ENCODE measurements at places on chromosomes 16 and 17.
A peak's percentile ranks its signal among the peaks of the same experiment; 100 is the strongest.

- DNase-seq = no peak
Observed at GRCh38 chr16:66751053-66751302, 431 bp downstream of the DYNC1LI2 start.

- DNase-seq = no peak
Observed at GRCh38 chr17:69086641-69087040, 25.9 kb upstream of the ABCA9 start.

- DNase-seq = no peak
Observed at GRCh38 chr16:89575247-89576152, at the start of gene CPNE7. TSS of gene CPNE7 (plus strand) at chr16:89575758. CDS start at chr16:89575898, 140 bp downstream.

- peak; percentile 35 for DNase-seq
Observed at GRCh38 chr17:32936894-32937500, 9.0 kb downstream of the TMEM98 start.

DNA sequence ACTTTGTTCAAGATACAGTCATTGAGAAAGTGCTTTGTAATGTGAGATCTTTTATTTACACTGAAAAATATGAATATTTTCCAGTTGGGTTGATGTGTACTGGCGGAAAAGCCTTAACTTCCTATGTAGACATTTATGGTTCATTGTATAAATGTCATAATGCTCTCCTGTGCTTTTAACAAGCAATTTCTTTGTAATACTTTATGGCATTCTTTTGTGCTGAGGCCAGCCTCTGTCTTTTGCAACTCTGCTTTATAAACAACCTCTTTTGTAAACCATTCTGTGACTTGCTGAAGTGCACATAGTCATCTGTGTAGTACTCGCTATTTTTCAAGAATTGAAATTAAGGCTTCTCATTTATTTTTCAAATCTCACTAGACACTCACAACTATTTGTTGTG is 291.2 kb downstream of the CDH11 start:
- DNase-seq = no peak

GRCh38 chr17:15917438-15918027 is 27.4 kb upstream of the ADORA2B start:
- no peak for DNase-seq

DNA sequence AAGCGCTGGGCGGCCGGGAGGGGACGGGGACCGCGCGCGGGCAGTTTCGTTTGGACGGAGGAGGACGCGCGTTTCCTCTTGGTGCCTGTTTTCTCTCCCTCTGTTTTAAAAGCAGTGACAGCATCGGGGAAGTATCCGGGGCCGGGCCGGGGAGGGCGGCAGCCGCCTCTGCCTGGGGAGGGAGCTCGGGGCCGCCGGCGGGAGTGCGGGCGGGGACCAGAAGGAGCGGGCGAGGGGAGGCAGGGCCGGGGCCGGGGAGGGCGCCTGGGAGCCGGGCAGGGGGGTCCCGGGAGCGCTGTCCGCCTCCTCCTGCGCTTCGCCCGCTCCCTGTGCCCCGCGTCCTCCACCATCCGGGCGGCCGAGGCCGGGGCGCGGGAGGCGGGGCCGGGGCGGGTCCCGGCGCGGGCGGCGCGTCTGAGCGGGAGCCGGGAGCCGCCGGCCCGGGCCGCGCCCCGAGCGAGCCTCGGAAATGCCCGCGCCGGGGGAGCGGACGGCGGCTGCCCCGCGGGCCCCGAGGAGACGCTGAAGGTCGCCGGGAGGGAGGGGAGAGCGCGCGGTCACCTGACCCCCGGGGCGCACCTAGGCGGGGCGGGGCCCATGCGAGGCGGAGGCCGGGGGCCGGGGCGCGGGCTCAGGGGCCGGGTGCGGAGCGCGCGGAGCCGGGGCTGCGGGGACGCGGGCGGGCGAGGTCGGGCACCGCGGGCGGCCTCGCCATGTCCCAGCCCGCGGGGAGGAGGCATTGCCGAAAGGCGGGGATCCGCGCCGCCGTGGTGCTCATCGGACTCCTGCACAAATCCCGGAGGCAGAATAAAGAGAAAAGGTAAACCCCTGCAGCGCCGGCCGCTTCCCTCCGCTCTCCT is 57.3 kb downstream of the RAP1GAP2 start:
- DNase-seq = no peak

DNA sequence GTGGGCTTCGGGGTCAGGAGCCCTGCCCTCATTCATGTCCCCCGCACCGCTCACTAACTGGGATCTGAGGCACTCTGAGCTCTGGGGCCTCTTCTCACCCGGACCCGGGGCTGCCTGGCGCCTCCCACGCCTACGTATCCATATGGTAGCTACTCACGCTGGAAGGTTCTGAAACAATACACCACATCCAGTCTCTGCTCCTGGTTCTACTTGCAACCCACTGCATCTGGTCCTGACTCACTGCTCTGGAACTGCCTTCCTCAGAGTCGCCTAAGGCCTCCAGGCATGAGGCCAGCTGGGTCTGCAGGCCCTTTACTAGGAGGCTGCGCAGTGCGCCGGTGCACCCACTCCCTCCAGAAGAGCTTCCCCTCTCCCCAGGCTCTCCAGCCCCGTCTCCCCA is 18.1 kb downstream of the USP36 start:
- DNase-seq = no peak

DNA sequence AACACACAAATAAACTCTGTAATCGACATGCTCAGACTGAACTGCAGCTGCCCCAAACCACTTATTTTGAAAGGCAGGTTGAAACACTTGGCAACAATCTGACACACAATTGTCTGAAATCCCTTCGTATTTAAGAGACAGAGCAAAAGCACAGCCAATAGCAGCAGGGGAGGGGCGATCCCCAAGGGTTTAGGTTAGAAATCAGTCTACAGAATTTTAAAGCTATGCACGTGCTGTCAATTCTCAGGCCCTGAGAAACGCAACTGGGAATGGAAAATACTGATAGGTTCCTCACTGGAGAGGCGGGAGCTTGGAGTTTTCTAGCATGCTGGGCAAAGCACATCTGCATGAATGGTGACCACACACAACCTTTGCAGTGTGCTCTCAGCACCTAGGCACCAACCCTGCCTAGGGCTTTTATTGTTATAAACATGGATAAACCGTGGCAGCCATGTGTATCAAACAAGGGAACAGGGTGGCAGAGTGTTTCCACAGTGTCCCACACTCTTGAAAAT is 168.0 kb downstream of the AATF start:
- DNase-seq = no peak

DNA sequence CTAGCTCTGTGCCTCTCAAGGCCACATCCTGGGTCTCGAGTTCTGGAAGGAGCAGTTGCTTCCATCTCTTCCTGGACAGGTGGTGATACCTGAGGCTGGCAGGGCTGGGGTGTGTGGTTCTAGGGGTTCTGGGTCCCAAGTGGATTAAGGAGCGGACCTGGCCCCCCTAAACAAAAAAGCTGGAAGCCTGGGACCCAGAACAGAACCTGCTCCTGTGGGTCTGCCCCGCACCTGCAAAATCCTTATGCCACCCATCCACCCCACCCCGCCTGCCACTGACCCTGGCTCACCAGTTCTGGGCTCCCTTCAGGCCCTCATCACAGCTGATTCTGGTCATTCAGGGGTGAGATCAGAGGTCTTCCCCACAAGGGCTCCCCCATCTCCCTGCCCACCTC is 44.8 kb downstream of the ADCY7 start:
- no peak for DNase-seq

- DNase-seq = no peak
Observed at GRCh38 chr17:81189670-81190530, 23.9 kb upstream of the AATK start.

- no peak for DNase-seq
Observed at GRCh38 chr17:37158290-37158689, 209.5 kb downstream of the AATF start.

DNA sequence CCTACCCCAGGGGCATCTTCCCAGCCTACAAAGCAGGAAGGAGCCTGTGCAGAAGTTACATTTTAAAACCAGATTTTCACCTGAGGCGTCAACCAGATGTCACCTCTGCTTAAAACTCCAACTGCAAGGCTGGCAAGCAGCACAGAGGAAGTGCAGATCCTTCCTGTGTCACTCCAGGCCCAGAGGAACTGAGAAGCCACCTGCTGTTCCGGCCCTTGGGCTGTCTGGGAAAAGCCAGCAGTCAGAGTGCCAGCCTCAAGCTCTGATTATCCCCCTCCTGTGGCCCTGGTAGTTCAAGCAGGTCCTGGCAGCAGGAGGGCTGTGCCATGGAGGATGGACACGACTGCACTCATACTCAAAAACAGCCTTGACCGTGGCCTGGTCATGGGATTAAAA is 10.2 kb downstream of the POLR2C start:
- no peak for DNase-seq

DNA sequence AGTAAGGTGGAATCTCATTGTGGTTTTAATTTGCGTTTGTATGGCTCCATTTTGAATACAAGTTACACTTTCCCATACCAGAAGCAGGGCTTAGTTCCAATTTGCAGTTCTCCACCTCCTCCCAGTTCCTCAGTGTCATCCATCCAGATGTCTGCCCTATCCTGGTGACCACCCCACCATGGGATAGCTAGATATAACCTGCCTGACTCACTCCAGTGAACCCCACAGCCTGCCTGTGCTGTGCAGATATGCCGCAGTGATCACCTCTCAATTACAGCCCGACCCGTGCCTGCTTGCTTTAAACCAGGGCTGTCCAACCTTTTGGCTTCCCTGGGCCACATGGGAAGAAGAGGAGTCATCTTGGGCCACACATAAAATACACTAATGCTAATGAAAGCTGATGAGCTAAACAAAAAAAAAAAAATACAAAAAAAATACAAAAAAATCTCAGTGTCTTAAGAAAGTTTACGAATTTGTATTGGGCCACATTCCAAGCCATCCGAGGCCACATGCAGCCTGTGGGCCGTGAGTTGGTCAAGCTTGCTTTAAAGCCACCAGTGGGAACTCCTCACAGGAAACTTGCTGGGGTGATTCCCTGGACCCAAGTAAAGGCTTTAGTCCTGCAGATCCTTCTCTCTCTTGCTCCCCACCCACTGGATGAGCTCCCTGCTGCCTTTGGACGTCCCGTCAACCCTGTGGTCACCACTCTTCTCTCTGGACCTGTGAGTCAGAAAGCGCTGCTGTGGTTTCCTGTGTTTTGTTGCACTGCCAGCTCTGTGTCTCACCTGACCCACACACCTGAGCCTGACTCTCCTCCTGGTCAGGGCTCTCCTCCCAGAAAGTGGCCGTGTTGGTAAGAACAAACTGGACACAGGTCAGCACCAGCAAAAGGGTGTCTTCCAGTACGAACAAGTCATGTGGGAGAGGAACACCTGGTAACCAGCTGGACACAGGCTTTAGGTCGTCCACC is 83.0 kb downstream of the EMP2 start:
- DNase-seq = no peak

- DNase-seq = no peak
Observed at GRCh38 chr17:40373324-40373723, 8.8 kb upstream of the GJD3 start.

DNA sequence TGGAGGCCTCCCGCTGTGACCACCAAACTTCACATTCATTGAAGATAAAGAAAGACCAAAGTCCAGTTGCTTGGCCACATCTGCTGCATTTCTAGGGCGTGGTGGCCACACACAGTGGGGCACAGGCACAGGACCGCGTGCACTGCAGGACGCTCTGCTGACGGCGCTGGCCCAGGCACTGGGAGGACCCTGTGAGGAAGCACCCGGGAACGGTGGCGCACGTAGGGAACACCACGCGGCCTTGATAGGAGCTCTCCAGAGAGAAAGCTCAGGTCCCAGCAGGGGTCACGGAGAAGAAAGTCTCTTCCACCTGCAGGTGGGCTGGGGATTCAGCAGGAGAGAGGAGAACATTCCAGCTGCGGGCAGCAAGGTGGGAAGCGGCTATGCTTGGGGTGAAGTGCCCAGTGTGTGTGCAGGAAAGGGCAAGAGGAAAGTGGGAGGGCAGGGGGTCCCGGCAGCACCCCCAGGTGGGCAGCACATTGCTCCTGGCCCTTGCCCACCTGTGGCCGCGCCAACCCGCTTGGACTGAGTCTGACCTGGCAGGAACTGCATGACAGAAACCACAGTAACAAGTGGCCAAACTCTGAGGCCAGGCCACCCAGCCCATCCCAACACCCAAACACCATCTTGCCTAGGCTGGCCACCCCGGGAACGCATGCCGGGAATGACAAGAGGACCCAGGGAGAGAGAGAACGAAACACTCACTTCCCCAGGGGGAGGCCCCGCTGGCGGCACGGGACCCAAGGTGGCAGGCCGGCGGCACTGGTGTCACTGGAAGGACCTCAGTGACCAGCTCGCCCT is 32.8 kb downstream of the TBC1D16 start:
- no peak for DNase-seq

- no peak for DNase-seq
Observed at GRCh38 chr16:61820398-61820797, 215.8 kb downstream of the CDH8 start.

DNA sequence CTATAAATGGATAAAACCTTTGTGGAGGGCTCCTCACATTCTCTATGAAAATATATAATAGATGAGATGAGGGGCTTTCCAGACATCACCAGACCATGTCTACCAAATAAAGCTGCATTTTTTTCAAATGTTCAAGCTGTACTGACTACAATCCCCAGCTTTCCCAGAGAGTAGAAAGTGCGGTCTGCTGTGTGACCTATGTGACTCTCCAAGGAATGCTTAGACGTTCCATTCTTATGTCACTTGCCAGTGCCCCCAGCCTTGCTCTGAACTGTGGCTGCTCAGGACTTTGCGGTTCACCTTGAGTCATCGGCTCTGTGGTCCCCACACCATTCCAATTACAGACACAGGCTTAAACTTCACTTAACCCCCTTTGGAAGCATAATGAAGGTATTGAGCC is 47.8 kb upstream of the SCNN1B start:
- DNase-seq = no peak

GRCh38 chr16:50244504-50245416 is 21.6 kb upstream of the ADCY7 start:
- DNase-seq = no peak

DNA sequence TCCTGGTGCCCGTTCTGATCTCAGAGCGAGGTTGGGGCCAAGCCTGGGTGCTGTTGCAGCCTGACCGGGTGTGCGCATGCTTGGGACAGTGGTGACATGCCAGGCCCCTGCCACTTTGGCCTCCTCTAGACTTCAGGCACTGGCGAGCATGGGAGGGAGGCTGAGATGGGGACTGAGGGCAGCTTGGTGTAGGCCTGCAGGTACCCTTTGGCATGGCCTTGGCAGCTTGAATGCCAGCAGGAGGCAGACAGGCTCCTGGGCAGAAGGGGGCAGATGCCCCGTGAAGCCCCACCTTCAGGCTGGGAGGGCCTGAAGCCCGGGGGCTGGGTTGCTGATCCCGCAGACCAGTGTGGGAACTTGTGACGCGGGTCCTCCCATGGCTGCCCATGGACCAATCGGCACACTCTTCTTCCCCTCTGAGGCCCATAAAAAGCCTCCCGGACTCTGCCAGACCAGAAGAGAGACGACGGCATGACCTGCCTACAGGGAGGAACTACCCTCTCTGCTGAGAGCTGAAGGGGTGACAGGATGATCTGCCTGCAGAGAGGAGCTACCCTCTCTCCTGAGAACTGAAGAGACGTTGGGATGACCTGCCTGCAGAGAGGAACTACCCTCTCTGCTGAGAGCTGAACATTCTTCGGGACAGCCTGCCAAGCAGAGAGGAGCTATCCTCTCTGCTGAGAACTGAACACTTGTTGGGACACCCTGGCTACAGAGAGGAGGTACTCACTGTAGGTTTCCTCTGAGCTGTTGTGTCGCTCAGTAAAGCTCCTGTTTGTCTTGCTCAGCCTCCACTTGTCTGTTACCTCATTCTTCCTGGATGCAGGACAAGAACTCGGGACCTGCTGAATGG is 17.5 kb downstream of the RHOT1 start:
- no peak for DNase-seq

GRCh38 chr16:55282441-55282840 is 41.6 kb upstream of the IRX6 start:
- DNase-seq = no peak
